ENCODE measurements at places on chromosomes 16 and 17. TPM values are rescaled to one million over a fixed set of nuclear protein-coding genes. Genes with fewer than 3 reads are reported as not detected.

Gene ITGB3
- polyA plus RNA-seq: 1.3 TPM

Gene IFI35
- polyA plus RNA-seq: 12.5 TPM

Gene KIF18B
- polyA plus RNA-seq: 0.12 TPM

Gene TBC1D3I
- polyA plus RNA-seq: not detected

Gene SUMO2
- polyA plus RNA-seq: 47.1 TPM

Gene PLD6
- 4.7 TPM for polyA plus RNA-seq

Gene UNC13D
- polyA plus RNA-seq: 4.5 TPM

Gene ITGA3
- 16.8 TPM for polyA plus RNA-seq

Gene SLC52A1
- not detected for polyA plus RNA-seq

Gene CDH13
- polyA plus RNA-seq: 99.4 TPM

Gene OR1D2
- not detected for polyA plus RNA-seq

Gene CHD9NB
- 0.76 TPM for polyA plus RNA-seq

Gene MPO
- not detected for polyA plus RNA-seq

Gene STH
- not detected for polyA plus RNA-seq

Gene KRT12
- not detected for polyA plus RNA-seq

Gene KRT17
- not detected for polyA plus RNA-seq

Gene MT4
- not detected for polyA plus RNA-seq

Gene C17orf78
- not detected for polyA plus RNA-seq

Gene CIBAR2
- not detected for polyA plus RNA-seq

Gene RPS15A
- 1,532 TPM for polyA plus RNA-seq

Gene BIRC5
- 0.11 TPM for polyA plus RNA-seq

Gene TBX2
- 9.6 TPM for polyA plus RNA-seq

Gene NPIPA7
- polyA plus RNA-seq: 5.2 TPM

Gene ZG16B
- not detected for polyA plus RNA-seq

Gene TP53TG3F
- not detected for polyA plus RNA-seq

Gene SRL
- polyA plus RNA-seq: 394 TPM

Gene CCL4L2
- polyA plus RNA-seq: not detected

Gene CTRL
- 0.61 TPM for polyA plus RNA-seq

Gene PRM2
- not detected for polyA plus RNA-seq

Gene GPR179
- 0.03 TPM for polyA plus RNA-seq

Gene FADS6
- polyA plus RNA-seq: not detected

Gene ARL5C
- polyA plus RNA-seq: not detected

Gene ZMYND15
- polyA plus RNA-seq: 0.30 TPM

Gene HOXB1
- polyA plus RNA-seq: not detected
